ENCODE measurements at places on chromosomes 2 and 18.

- DNase-seq, result no peak
These were observed 21.4 kb downstream of the AP1S3 start for GRCh38 chr2:223815884-223816570.

DNA sequence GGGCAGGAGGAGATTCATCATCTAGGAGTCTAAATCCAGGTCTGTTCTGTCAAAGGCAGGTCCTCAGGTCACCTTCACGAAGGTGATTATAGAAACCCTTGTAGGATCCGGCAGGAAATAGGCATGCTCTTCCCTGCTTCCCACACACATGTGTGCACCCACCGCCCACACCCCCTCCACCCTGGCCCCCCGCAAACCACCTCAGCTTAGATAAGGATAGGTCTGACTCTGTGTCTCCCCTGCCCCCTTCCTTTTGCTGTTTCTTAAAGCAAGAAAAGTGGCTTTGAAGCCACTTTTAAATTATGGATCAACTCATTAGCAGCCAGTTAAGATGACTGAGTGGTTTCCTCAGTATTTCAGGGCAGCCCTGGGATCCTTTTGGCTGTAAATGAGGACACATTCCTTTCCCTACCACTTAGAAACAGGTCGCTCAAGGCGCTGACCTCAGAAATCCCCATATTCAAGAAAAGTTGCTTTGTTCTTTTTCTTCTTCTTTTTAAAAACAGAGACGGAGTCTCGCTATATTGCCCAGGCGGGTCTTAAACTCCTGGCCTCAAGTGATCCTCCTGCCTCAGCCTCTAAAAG is 14.5 kb upstream of the CIB4 start:
- no peak for DNase-seq

DNA sequence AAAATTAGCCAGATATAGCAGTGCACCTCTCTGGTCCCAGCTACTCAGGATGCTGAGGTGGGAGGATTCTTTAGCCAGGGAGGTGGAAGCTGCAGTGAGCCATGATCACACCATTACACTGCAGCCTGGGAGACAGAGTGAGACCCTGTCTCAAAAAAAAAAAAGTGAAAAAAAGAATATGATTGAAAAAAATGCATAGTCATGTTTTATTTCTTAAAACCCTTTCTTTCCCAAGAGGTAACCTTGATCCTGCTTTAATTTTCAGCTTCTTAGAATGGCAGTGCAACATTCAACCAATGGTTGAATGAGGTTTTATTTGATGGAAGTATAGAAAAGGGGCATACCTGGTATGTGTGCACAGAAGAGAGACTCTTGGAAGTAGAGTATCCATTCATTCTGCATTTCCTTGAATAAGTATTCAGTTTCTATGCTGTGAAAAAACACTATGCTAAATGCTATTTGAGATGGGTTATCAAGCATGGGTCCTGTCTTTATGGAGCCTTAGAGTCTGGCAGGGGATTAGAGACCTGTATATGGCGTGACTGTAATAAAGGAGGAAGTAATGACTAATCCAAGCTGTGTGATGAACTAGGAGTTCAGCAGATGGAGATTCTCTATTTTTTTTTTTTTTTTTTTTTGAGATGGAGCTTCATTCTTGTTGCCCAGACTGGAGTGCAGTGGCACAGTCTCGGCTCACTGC is 146.3 kb downstream of the WDSUB1 start:
- DNase-seq, result no peak

DNA sequence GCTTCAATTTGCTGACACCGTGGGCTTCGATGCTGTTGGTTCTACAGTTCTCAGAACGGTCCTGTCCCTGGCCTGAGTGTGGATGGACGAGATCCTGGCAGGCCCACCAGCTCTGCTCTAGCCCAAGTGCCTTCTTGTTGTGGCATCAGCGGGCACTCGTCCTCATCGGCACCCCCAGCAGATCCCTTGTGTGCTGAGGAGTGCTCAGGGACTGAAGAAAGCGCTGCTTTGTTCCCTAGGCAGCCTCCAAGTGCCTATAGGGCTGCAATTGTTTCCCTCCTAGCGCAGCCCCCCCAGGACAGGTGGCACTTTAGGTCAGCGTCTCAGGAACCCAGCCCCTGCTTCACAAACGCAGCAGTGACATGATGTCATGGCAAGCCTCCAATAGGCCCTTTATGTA is 217.7 kb downstream of the AGAP1 start:
- no peak for DNase-seq

GRCh38 chr2:52312486-52312885 is 1280.6 kb upstream of the NRXN1 start:
- no peak for DNase-seq

DNA sequence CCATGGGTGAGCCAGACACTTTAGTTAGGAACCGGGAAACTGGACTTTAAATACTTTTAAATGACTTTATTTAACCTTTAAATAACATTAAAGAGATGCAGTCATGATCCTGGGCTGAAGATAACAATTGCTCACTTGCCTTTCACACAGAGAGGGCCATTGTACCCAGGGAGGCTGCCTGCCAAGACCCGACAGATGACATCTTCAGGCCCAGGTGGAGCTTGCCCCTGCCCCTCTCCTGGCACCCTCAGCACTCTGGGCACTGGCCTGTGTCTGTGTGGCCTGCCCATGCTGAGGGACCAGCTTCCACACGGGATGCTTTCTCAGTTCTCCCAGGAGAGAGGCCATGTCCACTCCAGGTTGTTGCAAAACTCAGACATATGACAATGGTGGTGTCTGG is 216.4 kb upstream of the MYT1L start:
- DNase-seq, result no peak

- no peak for DNase-seq
These were observed 200.7 kb downstream of the RAD51AP2 start for GRCh38 chr2:17317439-17317976.

DNA sequence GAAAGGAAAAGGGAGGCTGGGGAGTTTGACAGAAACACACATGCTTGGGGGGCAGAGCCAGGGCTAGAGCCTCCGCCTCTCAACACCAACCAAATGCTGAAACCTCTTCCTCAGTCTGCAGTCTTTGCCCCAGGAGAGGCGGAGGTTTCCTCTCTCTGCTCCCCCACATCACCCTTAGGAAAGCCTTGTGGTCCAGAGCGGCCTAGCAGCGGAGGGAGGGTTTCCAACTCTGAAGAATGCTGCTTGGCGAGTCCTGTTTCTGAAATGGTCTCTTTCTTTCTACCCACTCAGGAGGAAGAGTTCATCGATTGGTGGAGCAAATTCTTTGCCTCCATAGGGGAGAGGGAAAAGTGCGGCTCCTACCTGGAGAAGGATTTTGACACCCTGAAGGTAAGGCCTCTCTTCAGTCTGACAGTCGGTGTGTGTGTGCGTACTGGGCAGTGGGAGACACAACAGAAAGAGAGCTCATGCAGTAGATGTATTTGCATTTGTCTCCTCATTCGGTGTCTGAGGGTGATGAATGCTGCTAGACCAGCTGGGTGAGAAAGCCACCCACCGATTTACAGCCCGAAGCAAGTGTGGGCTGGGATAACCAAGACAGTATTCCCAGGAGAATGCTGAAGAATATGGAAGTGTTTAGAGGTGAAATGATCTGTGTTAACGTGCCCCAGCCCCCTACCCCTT is 190.5 kb downstream of the DYSF start:
- DNase-seq, result no peak

DNA sequence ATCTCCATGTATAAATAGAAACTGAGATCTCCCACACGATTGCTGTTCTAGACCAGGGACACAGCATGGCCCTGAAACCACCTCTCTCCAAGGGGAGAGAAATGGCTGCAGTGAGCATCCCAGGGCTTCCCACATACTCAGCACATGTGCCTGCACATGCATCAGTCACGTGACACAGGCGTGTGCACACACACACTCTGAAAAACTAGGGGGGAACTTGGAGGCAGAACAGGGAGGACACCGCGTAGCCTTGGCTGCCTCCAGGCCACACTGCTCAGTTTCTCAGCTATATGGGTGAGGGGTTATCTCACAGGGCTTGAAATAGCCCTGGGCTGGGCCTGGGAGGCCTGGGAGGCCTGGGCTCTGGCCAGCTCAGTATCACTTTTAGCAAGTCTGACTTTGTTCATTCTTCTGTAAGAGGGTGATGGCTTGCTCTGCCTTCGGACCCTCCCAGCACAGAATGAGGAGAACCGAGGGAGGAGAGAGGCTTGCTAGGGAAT is 66.9 kb downstream of the EMX1 start:
- no peak for DNase-seq

DNA sequence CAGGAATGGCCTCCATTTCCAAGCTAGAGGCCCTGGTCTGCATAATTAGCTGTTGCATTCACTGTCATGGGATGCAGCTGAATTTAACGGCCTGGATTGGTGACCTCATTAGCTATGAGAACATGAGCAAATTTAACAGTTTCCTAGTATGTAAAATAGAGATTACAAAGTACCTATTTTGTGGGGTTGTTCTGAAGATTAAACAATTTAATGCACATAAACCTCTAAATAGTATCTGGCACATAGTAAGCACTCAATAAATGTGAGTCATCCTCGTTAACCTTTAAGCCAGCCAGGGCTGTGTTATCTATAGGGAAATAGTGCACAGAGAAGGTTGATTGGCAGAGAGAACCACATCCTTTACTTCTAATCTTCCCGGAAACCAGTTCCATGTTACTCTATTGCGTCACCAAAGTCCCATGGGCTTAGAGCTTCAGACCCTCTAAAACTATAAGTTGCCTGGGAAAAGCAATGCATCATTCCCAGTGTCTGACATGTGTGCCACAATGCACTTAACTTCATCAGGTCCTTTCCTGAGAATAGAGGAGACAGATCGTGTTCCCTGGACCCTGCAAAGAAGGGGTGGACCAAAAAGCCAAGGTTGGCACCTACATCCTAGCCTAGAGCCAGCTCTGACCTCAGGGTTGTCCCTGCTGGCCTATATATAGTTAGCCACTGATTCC is 196.5 kb downstream of the LNPK start:
- DNase-seq, result no peak

DNA sequence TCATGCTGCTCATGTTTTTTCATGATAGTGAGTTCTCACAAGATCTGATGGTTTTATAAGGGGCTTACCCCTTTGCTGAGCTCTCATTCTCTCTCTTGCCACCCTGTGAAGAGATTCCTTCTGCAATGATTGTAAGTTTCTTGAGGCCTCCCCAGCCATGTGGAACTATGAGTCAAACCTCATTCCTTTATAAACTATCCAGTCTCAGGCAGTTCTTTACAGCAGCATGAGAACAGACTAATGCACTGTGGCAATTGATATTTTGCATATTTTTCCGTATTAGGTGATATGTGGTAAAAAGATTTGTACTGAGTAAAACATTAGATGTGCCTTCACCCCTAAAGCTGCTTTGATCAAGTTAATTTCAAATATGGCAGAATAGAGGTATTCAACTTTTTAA is 48.8 kb downstream of the RAB27B start:
- DNase-seq, result no peak

DNA sequence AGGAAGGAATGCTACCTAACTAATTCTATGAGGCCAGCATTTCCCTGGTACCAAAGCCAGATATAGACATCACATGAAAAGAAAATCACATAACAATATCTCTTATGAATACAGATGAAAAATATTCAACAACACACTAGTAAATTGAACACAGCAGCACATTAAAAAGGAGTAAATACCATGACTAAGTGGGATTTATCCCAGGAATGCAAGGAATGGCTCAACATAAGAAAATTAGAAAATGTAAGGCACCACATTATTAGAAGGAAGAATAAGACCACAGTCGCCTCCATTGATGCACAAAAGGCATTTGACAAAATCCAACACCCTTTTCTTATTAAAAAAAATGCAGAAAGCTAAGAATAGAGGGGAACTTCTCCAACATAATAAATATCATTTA is 133.9 kb downstream of the TTC32 start:
- DNase-seq, result no peak

- DNase-seq, result no peak
These were observed 51.7 kb downstream of the TNS1 start for GRCh38 chr2:217951091-217951490.

DNA sequence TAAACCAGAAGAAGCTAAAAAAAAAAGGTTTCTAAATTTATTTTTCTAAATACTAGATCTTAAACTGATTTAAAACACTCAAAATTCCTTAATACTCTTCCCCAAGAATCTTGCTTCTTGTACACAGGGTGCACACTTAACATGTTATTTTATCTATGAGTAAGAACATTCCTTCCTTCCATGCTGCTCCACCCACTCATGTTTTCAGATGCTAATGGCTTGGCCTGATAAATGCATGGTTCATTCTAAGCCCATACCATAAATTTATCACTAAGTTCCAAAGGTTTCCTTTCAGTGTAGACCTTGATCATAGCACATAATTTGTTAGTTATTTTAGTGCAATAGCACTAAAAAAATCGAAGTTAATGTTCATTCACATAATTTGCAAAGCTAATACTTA is 8.1 kb downstream of the FBXO48 start:
- no peak for DNase-seq

DNA sequence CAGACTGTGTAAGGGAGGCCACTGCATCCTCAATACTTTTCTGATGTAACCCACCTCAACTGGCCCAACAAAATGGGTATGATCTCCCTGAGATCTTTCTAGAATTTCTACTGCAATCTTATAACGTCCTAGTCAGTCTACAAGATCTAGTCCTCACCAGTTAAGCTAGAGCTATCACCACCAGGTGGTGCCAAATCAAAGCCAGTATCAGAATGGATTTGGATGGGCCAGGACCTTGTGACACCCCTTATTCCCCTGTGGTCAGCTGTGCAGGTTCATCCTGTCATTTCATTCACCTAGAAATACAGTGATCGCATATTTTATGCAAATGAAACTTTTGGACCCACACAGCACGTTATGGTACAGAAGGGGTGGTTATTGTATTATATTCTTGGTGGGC is 90.3 kb downstream of the OLA1 start:
- peak; percentile 27 for DNase-seq

- DNase-seq, result no peak
These were observed 448.3 kb upstream of the POU3F3 start for GRCh38 chr2:104405623-104406022.

DNA sequence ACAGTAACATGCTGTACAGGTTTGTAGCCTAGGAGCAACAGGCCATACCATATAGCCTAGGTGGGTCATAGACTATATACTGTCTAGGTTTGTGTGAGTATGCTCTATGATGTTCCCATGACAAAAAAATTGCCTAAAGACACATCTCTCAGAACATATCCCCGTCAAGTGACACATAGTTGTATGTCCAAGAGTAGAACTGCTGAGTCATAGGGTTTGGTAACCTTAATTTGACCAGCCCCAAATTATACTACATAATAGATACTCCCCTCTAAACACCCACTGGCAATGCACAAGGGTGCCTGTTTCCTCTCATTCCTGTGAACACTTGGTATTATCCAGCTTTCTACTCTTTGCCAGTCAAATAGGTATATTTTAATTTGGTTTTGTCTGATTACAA is 161.6 kb downstream of the LCLAT1 start:
- no peak for DNase-seq

- no peak for DNase-seq
These were observed 279.8 kb downstream of the RBM43 start for GRCh38 chr2:150981826-150982225.

DNA sequence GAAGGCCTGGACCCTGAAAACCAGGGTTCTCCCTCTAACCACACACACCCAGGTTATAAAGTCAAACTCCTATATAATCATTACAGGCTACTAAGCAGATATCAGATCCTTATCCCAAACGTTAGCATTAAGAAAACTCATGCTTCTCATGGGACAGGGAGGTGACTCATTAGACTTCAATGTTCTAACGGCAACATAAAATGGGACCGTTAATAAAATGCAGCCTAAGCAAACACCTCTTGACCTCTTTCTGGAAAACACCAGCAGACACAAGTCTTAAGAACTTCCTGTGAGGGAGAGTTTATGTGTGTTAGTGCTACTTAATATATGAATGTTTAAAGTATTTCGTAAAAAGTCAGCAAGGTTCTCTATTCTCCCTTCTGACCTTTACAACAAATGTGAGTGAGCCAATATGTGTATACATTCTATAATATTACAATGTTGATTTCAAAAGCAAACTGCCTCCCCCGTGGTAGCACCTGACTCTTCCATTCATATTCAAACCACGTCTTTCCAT is 31.7 kb downstream of the LPIN2 start:
- no peak for DNase-seq
